ENCODE measurements at places on chromosomes 6 and 20.
A peak's percentile ranks its signal among the peaks of the same experiment; 100 is the strongest.

DNA sequence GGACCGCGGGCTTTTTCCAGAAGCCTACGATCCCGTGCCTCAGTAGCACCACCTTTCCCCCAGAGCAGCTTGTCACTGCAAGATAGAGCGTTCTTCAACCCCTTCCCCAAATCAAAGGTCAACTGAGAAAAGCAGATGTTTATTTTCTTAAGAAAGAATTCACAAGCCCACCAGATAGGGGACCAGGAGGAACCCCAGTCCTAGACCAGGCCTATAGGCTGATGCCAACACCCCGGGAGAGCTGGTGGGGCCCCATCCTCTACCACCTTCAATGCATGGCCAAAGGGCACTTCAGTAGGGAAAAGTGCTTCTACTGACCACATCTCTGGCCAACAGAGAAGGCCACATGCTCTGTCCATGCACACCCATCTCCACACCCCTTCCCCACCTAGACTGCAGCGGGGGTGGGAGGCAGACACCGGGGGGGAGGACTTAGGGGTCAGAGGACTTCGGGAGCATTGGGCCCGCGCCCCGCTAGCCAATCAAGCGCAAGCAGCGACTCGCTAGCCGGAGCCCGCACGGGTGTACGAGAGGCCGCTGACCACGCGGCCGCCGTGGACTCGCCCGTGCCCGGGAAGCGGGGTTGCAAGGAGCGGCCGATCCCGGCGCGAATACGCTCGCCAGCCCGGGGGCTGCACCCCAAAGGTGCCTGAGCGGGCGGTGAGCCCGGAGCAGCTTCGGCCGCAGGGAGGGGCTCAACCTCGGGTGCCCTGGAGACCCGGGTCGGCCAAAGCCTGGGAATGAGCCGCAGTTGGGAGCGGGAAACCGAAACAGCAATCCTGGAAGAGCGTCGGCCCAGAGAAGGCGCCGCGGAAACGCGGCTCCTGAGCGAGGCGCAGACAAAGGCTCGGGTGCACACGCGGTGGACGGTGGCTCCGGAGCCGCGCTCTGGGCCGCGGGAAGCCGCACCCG is 2.8 kb downstream of the PDE10A start:
- no peak for DNase-seq

GRCh38 chr6:27893836-27894807 is 18.1 kb downstream of the OR2B2 start:
- peak; percentile 88 for DNase-seq

DNA sequence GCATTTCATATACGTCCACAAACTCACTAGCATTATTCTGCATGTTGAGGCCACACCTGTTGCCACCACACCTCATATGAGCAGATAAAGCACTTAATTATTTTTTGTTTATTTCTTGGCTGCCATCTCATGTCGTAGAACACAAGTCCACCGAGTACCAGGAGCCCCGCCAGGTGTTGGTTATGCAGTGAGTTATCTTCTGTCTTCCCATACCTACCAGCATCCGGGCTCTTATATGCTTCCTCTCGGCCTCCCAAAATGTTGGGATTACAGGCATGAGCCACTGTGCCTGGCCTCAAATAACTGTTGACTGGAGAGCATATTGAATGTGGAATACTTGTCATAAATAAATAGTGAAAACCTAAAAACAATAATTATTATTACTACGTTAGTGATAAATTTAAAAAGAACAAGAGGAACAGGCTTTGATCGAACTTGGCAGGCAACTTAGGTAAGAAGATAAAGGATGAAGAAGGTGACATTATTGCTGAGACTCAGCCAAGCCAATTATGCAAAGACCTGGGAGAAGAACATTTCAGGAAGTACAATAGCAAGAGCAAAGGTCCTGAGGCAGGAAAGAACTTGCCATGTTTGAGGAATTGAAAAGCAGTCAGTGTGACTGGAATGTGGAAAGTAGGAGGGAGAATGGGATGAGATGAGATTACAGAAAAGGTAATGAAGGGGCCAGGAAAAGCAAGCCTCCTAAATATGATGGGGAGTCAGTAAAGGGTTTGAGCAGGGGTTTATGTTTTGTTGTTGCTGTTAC is 12.6 kb upstream of the SLC23A2 start:
- DNase-seq, result no peak

DNA sequence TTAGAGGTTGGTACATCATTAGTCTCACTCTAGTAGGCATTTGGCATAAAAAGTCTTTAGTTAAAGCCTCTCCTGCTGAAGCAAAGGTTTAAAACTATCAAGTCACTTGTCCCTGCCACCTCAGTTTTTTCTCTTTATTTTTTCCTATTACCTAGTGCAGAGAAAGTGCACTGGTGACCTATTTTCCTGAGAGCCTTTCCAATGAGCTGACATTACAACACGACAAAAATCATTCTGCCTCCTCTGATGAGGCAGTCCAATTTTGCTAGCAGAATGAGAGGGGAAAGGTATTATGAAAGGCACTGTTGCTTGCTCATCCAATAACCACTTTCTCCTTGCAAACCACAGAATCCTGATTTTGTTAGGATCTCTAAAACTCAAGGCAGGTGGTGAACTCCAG is 73.3 kb upstream of the SGK1 start:
- DNase-seq, result no peak

DNA sequence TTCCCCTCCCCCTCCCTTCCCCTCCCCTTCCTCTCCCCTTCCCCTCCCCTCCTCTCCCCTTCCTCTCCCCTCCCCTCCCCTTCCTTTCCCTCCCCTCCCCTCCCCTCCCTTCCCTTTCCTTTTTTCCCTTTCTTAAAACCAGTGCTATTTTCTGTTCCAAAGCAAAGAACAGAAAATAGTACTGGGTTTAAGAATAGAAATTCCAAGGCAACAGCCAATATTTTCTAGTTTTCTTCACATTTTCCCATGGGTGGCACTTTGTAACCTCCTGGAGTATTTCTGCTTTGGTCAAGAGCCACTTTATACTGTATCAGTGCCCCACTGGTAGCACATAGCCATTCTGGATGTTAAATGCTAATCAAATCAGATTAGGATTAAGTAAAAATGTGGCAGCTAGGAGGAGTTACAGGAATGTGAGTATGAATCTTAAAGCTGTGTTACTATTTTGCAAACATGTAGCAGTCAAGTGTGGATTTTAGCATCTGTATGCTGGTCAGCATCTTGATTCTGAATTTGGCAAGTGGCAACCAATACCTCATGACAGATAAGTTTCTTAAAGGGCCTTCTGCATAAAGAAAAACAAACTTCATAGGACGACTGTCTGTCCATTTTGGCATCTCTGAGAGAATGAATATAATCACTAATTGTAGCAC is 126.4 kb downstream of the CEP57L1 start:
- no peak for DNase-seq

GRCh38 chr20:57391439-57392301 is 474 bp downstream of the RBM38 start:
- DNase-seq, result peak; percentile 49

- no peak for DNase-seq
These were observed 42.9 kb downstream of the GPX5 start for GRCh38 chr6:28568515-28569108.

DNA sequence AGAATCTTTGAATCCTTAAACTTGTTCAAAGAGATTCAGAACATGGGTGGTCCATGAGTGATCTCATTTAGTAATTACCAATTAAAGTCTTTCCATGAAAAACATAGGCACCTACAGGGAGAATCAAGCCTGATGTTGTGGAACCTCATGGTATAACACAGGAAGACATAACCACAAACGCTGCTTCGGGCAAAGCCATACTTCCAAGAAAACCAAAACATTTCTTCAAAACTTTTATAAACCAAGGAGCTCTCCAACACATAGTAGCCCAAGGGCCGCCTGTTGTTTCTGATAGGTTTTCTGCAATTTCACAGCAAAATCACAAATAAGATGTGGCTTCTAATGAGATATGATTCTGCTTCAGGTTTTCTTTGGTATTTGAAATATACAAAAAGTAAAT is 2.5 kb downstream of the CHD6 start:
- DNase-seq, result no peak

DNA sequence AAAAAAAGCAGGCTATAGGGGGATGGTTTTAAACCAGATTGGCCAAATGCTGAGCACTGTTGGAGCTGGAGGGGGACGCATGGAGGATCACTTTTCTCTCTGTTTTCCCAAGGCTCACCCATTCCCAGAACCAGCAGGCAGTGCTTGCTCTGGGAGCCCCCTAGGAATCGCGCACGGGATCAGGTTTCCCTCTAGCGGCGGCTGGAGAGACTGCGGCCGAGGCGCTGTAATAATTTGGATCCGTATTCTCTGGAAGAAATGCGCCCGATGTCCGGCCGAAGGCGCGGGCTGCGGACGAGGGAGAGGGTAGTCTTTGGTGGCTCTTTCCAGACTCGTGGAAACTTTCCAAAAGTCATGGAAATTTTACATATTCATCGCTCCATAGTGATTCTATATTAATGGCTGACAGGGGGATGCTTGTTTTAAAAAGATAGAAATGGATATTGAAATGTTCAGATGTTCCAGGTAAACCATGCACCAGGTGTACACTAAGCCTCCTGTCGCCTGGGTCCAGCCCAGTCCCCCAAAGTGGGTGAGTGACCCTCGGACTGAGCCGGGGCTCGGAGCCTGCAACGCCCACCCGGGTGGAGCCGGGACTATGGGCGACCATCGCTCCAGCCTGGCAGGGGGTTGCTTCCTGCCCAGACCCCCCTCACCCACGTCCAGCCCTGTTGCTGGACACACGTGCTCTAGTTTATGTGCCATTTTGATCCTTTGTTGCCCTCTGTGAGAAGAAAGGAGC is 78.7 kb upstream of the PHACTR3 start:
- peak; percentile 54 for DNase-seq

DNA sequence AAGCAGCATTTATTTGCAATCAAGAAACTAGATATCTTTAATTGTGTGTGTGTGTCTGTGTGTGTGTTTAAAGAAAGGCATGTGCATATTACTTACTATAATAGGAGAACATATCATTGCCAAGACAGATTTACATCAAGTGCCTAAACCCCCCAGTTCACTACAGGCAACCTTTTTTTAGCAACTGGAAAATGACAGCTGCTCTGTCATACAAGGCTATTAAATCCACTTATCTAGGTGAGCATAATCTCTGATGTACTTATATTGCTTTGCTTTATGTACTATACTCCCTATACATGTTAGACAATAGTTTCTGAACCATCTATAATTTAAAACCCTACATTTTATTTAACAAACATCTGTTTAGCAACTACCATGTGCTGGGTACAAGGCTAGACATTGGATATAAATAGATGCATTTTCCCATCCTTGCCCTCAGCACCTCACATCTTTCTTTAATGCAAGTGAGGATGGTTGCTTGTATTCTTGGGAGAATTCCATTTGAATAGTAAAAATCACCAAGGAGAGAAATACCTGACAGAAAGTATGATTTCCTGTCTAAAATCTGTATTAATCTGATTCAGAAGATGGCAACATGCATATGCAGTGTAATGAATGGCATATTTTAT is 398.3 kb downstream of the LAMA2 start:
- DNase-seq, result no peak

- no peak for DNase-seq
These were observed 342.2 kb downstream of the CDH26 start for GRCh38 chr20:60300374-60300773.

DNA sequence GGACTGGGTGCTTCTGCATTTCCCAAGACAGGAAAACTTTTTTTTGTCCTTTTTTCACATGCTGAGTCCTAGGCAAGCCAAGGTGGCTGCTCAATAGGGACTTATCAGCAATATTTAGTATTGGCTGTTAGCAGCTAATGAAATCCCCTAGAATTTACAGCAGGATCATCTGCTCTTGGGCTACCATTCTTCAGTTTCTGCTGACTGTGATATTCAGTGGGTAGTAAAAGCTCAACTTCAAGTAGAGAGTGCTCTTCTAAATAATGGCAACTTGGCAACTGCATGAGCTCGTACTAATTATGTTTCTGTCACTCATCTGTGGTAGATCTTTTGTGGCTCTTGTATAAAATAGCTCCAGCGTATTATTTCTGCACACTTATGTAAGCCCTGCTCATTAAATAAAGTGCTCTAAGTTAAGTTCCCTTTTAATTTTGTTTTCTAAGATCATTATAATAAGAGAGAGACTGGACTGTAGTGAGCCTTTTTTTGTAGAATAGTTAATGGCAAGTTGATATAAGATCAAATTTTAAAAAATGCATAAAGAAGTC is 110.3 kb downstream of the SLC35F1 start:
- no peak for DNase-seq

DNA sequence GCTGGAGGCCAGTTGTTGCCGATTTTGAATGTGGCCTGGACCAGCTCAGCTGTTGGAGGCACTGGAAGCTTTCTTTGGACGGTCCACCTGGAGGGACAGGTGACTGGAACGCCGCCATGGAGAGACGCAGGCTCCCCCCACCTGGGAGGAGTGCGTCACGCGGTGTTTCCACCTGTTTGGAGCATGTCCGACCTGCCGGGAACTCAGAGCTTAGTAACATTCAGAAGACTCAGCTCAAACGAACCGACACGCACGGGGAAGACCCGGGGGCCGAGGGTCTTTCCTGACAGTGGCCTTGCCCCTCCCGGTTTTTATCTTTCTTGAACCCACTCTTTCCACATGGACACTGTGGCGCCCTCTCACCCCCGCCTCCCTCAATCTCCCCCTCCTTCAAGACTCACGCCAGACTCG is 141.6 kb downstream of the SMOC2 start:
- no peak for DNase-seq

Data from activated CD4-positive, alpha-beta T cell treated with anti-CD3 and anti-CD28 coated beads for 48 hours (primary cell).